ENCODE measurements at places on chromosomes 5 and 9.

DNA sequence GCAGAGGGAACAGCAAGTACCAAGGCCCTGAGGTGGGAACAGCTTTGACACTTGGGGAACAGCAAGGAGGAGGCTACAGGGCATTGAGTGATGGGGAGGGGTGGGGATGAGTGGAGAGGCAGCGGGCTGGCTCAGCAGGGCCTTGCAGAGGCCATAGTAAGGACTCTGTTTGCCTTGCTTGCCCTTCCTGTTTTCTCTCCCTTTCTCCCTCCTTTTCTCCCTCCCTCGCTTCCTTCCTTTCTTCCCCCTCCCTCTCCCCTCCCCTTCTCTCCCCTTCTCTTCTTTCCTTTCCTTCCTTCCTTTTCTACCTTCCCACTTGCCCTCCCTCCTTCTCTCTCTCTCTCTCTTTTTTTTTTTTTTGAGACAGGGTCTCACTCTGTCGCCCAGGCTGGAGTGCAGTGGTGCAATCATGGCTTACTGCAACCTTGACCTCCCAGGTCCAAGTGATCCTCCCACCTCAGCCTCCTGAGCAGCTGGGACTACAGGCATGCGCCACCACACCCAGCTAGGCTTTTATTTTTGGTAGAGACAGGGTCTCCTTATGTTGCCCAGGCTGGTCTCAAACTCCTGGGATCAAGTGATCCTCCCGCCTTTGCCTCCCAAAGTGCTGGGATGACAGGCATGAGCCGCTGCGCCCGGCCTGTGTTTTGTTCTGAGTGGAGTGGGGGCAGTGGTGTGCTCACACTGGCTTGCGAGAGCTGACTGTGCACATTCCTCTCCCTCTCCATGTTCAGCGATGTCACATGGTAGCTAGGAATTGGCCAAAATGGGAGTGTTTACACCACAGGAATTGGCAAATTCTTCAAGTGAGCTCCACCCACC lies 17.1 kb downstream of the IER5L start:
- DNase-seq = no peak

GRCh38 chr5:160959804-160960203 lies 107.8 kb upstream of the ATP10B start:
- DNase-seq = no peak

DNA sequence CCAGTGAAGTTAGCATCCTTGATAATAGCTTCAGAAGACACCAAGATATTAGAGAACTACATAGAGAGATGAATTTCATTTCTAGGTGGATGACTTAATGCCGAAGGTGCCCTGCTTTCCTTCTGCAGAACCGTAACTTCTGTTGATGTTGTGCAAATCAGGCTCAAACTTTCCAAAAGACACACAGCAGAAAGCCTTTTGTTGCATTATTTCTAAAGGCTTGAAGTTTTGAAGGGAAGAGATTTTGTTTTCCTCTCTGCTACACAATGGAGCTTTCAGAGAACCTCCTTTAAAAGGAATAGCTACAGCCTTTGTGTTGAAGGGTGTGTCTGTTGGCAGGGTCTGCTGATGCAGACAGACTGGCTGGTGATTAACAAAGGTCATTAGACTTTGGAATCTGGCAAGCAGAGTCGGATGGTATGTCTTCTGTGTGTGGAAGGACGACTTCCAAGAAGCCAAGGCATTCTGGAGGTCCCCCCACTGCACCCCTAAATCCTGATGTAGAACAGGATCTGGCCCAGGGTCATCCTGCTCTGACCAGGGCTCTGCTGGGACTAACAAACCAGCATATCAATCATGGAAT lies 57.8 kb downstream of the ZNF462 start:
- DNase-seq = no peak

DNA sequence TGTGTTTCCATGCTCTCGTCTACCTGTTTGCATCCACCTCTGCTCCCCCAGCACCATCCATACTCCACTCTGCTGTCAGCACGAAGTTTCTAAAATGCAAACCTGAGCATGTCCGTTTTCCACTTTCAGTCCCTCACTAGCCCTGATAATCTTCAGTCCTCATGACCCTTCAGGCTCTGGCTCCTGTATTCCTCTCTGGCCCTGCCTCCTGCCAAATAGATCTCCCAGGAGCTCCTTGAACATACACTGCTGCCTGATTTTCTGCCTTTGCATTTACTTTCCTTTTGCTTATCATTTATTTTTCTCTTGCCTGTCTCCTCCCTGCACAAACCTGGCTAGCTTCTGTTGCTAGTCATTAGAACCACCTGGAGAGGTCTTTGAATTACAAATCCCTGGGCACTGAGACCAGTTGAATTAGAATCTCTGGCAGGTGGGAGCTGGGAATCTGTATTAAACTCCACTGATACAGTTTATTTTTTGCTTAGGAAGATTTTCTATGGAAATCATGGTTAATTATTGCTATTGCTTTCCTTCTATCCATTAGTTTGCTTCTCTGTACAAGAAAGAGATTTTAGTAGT lies 18.5 kb downstream of the ARHGEF28 start:
- DNase-seq = no peak

DNA sequence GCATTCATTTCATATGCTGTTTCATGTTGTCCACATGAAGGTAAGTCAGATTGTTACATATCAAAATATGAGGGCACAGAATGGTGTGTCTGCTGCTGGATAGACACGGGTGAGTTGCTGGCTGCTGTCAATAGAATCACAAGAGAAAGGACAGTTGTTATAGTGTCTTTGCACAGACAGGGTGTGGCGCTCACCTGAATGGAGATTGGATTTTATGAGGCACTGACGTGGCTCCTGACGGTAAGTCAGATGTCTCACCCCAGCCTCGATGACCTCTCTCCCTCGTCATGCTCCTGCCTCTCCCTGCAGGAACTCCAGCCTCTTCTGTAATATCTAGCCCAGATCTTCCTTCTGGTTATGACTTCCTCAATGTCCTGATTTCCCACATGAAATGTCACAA lies 75.4 kb upstream of the SELENOP start:
- DNase-seq = no peak

DNA sequence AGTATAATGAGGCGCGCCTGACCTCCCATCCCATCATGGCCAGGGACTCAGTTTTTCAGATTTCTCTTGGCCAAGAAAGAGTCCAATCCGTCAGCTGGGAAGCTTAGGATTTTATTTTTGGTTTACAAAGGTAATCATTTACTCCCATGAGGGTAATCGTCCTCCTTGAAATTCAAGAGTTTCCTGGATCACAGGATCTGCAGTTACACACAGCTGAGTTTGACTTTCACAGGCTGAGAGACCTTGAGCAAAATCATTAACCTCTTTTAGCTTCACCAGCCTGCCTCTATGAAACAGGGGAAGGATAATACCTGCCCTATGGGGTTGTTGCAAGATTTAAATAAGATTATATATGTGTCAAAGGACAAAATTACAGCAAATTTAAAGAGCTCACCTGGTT lies 15.4 kb upstream of the AK3 start:
- DNase-seq = no peak

Data from smooth muscle cell of the brain vasculature (primary cell).